ENCODE measurements at places on chromosomes 1 and 21.

- no peak for DNase-seq
These were observed 9.5 kb downstream of the CHIT1 start for GRCh38 chr1:203219934-203220333.

DNA sequence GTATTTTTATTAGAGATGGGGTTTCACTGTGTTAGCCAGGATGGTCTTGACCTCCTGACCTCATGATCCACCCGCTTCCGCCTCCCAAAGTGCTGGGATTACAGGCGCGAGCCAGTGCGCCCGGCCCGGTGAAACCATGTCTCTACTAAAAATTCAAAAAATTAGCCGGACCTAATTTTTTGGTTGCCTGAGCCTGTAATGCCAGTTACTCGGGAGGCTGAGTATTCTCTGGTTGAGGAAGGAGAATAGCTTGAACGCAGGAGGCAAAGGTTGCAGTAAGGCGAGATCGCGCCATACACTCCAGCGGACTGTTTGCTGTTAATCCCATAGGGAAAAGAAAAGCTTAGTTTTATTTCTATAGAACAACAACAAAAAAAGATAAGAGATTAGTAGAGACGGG is 29.9 kb upstream of the HJV start:
- DNase-seq: no peak

- DNase-seq: peak; percentile 90
These were observed 14.4 kb upstream of the NOS1AP start for GRCh38 chr1:162055062-162055461.

GRCh38 chr1:68276448-68276847 is 44.1 kb upstream of the WLS start:
- DNase-seq: no peak

DNA sequence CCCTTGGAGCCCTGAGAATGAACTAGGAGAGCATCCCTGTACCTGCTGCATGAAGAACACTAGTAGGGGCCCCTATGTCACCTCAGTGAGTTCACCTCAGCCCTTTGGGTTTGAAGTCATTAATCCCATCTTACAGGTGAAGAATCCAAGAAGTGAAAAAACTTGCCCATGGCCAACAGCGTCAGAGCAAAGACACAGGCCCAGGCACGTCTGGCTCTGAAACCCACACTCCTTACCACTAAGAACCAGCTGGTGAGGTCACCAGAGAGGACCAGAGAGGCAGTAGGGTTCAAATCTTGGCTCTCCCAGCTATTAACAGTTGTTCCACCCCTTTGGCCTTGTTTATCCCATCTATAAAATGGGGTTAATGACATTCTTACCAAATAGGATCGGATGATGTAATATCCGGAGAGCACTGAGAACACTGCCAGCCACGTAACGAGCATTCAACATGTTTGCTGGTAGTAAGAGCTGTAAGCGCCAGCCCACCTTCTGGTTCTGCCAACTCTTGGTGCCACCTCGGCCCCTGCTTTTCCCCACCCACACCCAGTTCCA is 8.8 kb downstream of the MATN1 start:
- DNase-seq: no peak

DNA sequence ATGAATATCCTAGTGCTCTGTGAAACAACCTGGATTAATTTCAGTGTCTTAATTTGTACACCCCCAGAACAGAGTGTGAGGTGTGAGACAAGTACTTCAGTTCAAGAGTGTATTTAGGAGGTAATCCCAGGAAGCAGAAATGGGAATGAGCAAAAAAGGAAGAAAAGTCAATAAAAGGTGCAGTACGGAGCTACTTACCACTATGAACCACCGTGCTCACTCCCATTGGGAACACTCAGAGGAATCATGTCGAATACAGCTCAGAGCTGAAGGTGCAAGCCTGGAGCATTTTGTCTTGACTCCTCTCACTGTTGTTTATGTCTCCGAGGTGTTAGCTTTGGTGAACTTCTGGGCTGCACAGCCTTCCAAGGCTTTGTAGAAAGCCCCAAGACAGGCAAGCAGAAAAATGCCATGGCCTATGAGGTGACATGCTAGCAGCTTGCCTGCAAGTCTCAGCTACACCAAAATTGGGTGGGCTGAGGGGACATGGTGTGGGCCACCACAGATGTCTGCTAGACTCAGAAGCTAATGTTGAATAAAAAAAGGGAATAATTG is 7.4 kb upstream of the SVBP start:
- no peak for DNase-seq

GRCh38 chr21:42665026-42665425 is 11.6 kb downstream of the PDE9A start:
- no peak for DNase-seq

DNA sequence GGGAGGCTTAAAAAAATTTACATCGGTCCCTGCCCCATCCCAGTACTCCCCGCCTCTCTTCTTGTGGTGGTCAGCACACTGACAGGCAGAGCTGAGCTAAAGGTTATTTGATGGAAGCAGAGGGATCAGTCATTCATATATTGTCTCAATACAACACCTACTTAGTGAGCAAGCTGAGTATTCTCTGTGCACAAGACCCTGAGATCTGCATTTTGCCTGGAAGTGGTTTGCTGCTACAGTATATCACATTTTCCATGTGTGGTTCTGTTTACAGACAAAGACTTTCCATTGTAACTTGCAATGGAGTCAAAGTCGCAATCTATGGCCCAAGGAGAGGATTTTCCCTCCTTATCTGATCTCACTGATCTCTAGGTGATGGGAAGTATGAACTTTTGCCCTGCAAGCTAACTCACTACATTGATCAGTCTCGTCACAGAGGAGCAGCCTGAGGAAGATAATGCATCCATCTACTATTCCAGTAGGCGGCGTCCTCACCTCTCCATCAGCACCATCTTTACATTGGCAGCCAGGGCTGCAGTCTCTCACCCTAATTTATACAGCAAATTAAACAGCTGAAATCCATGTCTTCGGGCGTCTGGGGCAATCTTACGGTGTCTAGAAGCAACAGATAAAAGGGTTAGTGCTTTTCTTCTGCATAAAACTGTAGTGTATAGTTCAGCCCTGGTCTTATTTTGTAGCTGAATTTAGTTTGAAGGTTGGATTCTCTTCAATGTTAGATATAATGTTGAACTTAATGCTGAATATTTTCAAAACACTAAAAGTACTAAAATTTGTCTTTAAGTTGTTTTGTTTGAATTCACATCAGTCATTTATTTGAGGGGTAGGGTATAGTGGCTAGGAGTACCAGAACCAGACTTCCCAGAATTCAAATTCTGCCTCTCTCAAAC is 3.2 kb upstream of the TRAF5 start:
- DNase-seq: peak; percentile 59

DNA sequence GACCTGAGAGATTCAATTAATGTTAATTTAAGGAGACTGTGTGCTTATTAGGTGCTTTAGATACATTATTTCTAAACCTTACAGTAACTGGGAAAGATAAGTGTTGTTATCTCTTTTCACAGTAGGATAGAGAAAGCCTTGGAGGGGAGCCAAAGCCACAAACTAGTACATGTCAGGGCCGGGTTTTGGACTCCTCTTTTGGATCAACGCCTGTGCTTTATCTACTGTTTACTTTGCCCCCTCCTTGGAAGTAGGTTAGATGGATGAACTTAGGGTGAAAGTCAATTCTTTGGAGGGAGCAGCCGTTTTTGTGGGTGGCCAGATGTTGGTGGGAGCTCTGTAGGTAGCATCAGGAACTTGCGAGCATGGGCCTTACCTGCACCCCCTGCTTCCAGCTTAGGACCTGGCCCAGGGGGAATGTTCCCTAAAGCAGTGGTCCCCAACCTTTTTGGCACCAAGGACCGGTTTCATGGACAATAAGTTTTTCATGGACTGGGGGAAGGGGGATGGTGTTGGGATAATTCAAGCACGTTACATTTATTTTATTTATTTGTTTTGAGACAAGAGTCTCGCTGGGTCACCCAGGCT is 1.7 kb downstream of the HHAT start:
- DNase-seq: peak; percentile 37

GRCh38 chr21:26490771-26491170 is 82.3 kb downstream of the CYYR1 start:
- DNase-seq: peak; percentile 86

DNA sequence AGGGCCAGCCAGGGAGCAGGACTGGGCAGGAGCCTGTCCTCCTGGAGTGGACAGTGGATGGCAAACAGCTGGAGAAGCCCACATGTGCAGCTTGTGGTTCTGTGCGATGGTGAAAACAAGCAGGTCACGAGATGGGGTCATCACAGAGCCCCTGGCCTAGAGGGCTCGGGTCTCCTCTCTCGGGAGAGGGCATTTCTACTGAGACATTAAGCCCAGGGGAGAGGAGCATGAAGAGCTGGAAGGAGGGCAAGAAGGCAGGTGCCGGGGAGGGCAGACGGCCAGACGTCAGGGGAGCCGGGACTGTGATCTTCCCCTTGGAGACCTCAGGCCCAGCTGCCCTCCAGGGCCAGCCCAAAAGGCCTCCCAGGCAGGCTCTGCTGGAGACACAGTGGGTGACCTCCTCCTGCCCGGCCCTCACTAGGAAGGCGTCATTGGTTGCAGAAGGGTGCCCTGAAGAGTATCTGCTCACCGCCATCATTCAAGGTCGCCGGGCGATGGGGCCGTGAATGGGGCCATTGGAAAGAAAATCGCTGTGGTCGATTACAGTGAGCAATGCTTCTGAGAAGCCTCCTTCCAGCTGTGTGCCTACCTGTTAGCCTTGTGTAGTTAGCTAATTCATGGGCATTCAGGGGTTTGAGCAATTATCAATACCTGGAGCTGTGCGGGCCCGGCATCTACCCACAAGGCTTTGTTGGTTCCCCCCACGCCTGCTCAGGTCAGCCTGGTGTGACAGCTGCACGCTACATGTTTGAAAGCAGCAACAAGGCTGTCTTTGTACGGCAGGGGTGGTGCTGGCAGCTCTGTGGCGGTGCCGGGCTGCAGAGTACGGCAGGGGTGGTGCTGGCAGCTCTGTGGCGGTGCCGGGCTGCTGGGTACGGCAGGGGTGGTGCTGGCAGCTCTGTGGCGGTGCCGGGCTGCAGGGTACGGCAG is 72.3 kb upstream of the ACTRT2 start:
- DNase-seq: no peak

GRCh38 chr1:171226747-171227370 is 21.4 kb upstream of the FMO1 start:
- peak; percentile 77 for DNase-seq

DNA sequence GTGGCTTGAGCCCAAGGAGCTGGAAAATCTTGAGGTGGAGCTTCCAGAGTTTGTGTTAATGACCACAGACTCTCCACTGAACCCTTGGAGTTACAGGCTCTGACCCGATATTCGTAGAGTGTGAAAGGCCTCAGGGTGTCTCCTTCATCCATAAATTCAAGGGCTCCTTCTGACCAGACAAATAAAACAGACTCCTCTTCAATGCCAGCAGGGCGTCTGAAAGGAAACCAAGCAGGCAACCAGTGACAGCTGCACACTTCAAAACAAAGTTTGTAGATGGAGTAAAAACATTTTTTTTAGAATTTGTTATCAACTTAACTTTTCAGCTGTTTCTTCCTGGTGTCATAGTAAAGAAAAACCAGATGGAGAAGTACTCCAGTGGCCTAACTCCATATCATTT is 161.1 kb downstream of the KCTD3 start:
- no peak for DNase-seq

DNA sequence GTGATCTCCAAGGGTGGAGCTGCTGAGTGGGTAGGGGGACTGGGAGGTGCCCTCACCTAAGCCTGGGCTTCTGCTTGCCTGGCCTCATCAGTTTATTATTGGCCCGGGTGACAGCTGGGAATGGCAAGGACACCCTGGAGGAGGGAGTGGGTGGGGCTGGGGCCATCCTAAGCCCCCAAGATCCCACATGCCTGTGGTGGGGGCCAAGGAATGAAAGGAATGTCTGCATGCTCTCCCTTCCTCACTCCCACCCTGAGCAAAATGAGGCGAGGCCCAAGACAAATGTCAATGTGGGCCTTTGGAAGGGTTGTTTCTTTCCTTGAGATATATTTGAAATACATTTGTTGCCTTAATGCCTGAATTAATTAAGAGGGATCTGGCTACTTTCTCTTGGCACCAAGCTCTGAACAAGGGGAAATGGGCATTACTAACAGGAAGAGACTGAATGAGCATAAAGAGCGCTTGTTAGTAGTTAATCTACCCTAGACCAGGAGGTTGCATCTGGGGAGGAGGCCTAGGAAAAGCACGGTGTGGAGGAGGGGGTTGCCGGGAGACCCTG is 19.7 kb upstream of the CHI3L1 start:
- peak; percentile 33 for DNase-seq

- peak; percentile 61 for DNase-seq
These were observed 36.6 kb downstream of the RABIF start for GRCh38 chr1:202852163-202852904.
